HEK293T (cell line): ENCODE measurements at places on chromosomes 7 and 10.

DNA sequence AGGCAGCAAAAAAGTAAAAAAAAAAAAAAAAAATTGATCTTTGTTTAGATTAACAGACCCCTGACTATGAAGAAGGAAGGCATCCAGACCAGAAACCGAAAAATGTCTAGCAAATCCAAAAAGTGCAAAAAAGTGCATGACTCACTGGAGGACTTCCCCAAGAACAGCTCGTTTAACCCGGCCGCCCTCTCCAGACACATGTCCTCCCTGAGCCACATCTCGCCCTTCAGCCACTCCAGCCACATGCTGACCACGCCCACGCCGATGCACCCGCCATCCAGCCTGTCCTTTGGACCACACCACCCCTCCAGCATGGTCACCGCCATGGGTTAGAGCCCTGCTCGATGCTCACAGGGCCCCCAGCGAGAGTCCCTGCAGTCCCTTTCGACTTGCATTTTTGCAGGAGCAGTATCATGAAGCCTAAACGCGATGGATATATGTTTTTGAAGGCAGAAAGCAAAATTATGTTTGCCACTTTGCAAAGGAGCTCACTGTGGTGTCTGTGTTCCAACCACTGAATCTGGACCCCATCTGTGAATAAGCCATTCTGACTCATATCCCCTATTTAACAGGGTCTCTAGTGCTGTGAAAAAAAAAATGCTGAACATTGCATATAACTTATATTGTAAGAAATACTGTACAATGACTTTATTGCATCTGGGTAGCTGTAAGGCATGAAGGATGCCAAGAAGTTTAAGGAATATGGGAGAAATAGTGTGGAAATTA, 19.4 kb downstream of the GATA3 start:
- DNase-seq = no peak

DNA sequence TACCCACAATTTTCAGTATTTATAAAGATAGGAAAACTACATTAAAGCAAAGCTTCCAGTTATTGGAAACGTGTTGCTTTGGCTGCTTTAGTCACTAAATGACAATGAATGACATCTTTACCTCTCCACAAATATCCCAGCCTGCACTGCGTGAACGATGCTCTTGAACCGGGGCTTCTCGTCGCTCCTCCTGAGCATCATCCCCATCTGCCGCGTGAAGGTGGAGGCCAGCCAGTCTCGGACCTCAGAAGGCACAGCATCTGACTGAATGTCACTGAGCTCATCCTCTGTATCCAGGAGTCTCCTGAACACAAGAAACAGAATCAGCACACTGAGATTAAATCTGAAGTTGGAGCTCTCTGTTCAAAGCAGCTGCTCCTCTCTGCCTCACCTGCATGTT, 191.3 kb downstream of the PDE1C start:
- DNase-seq = no peak

DNA sequence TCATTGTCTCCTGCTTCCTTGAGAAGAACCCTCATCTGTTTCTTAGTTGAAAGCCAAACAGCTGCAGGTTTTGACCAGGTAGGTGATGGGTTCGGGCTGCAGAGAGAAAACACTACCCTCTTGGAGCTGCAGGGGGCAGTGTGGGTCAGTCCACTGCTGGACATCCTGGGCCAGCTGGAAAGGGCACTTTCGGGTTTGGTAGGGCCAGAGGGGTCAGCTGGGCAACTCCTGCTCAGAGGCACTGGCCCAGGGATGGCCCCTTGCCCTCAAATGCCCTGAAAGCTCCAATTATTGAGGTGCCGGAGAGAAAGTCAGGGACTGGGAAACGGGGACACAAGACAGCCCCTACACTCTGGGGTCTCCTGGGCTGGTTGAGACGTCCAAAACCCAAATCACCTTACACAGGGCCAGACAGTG, 90.7 kb downstream of the MKI67 start:
- peak; percentile 69 for DNase-seq

DNA sequence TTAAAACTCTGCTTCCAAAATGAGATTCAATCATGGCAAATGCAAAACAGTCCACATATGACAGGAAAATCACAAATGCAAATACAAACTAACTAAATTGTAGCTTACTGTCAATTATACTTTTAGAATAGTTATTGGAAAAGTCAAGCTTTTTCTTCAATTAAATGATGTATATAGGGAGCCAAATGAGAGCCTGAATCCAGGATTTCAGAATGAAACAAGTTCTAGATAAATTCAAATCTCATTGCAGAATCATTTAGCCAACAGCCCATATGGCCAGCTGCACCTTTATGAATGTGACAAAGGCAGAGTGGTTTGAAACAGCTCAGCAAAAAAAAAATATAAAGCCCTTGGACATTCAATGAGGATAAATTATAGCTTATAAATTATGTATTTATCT, 82.2 kb upstream of the SCIN start:
- no peak for DNase-seq

DNA sequence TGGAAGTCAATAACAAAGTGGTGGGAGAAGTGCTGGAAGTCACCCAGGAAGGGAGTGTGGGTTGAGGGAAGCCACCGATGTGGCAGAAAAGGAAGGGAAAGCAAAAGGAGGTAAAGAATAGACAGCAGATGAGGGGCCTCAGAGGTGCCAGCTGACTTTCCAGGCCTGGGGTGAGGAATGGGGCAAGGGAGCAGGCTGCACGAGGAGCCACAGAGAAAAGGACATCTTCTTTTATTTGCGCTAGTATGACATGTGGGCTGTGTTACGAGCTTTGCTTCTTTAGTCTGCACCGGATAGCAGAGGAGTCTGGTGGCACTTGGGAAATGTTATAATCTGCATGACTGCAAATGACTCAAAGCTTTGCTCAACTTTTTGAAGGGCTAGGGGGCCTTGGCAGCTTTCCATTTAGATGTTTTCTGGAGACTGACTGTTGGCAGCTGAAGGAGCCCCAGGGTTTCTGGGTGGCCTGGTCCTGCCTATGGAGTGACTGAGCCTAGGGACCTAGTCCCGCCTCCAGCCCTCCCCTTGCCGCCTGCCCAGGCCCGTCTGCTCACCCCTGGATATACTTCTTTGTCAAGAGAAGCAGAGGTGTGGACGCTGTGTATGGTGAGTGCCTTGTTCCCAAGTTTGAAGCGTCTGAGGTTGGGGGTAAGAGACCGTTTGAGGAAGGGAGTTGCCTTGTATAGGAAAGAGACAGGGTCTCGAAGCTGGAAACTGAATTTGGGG, 5.1 kb downstream of the PRXL2A start:
- DNase-seq = no peak

DNA sequence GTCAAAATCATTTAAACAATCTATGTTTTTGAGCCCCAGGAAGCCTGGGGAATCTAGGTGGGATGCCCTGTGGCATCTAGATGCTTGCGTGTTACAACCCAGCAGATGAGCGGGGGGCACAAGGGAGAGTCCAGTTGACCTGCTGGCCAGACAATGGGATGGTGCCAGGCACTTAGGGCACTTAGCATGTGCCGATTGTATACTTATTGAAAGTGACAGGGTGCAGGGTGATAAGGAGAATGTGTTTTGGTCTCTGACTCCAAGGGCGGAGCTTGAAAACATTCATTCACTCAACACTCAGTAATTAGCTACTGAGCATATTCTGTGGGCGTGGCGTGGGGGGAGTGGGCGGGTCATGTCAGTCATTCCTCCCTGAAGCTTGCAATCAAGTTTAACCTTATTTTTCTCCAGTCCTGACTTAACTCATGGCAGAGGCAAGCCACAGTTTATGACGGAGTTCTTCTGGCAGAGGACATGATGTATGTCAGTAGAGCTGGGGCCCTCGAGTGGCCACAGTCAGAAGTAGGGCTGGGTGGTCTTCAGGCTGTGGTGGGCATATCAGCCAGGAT, 115.1 kb downstream of the PRKCQ start:
- DNase-seq = no peak
